ENCODE measurements at places on chromosomes 7 and 10.

- DNase-seq: no peak
These were observed 3.0 kb downstream of the IRF5 start for GRCh38 chr7:128940494-128941322.

DNA sequence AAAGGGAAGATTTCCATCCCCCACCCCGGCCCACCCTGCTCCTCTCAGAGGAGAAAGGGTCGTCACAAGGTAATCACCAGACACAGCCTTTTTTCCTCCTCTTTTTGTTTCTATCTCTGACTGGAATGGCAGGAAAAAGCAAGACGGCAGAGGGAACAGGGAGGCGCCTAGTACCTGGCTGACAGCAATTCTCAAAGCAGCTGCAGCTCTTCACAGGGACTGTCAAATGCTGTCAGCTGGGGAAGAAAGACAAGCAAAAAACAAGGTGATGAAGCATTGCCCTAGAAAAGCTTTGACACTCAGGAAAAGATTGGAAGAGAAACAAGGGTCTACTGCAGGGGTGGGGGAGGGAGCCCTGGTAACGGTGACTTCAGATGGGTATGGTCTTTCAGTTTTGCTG, 52.7 kb downstream of the GNA12 start:
- no peak for DNase-seq

DNA sequence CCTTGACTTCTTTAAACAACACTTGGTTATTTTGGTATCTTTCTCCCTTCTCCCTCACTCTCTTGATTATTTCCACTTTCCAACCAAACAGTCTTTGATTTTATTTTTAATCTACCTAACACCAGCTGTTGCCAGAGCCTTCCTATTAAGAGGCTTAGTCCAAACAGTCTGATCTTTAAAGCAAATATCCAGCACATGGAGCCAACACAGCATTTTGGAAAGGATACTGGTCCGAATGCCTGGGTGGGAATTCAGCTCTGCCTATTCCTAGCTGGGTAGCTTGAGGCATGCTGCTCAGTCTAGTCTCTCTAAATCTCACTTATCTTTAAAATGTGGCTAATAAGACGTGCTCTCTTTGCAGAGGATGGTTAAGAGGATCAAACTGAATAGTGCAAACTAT, 129.3 kb downstream of the NRCAM start:
- DNase-seq: no peak

DNA sequence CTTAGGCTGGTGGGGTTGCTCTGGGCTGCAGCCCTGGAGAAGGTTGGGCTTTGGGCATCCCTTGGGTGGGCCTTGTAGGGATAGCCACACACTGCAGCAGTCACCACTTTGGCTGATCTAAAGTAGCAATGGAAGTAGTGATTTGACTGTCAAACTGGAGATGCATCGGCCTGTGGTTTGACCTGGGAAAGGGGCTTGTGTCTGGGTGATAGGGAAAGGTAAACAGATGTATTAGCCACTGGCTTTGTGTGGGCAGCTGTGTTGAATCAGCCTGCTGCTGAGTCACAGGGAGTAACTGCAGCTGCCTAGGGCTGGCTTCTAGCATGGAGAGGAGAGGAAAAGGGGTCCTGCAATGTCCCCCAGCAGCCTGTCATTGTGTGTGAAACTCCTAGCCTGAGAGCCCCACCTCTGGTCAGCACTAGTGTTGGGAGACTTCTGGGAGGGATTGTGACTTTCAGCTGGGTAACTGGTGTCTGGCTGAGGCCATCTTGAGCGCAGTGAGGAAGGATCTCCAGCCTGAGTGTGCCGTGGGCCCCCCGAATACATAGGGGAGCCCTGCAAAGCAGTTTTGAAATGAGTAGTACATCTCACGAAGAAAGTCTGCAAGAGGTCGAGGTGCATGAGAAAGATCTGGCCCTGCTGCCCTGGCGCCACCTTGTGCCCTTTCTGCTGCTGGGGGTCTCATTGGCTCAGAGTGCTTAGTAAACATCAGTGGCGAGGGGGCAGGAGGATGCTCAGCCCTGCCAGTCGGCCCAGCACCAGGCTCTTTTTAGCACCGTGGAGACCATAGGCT, 117.3 kb downstream of the FANK1 start:
- DNase-seq: no peak

DNA sequence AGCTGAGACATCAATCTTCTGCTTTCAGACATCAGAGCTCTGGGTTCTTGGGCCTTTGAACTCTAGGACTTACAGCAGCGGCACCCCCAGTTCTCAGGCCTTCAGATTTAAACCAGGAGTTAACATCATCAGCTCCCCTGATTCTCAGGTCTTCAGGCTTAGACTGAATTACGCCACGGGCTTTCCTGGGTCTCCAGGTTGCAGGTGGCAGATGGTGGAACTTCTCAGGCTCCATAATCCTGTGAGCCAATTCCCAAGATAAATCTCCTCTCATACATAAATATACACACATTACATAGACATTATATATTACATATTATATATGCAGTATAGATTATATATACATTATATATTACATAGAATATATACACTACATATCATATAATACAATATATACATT, 408.9 kb upstream of the AUTS2 start:
- no peak for DNase-seq

DNA sequence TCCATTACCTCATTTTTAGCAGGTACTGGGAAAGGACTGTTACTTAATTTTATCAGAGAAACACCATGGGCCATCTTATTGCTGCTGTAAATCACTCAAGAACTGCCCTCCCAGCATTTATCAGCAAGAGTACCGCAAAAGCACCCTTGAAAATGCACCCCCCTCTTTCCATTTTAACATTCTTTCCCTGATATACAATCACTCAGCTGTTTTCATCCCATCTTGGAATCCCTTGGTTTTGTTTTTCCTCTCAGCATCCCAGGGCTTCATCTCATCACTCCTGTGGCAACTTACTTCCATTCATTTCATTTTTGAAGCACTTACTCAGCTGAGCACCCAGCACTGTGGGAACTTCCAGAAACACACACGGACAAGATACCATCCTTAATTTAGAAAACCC, 36.5 kb downstream of the RAPGEF5 start:
- no peak for DNase-seq

All from stimulated activated CD4-positive, alpha-beta T cell treated with anti-CD3 and anti-CD28 coated beads, Interleukin-12 subunit alpha, Interleukin-12 subunit beta, amount 100 ng/mL, for 24 hours (primary cell).